ENCODE measurements at places on chromosomes 11 and 22. TPM values are rescaled to one million over a fixed set of nuclear protein-coding genes. Genes with fewer than 3 reads are reported as not detected.
A peak's percentile ranks its signal among the peaks of the same experiment; 100 is the strongest.

- no peaks in the 10 kb centered on the region for H3K27me3 ChIP-seq
- peaks cover 32% of the 10 kb centered on the region for H3K36me3 ChIP-seq
- no peaks in the 10 kb centered on the region for H3K4me1 ChIP-seq
- no peak for DNase-seq
- H3K4me3 ChIP-seq = no peak overlapping the region
These were observed 98.6 kb downstream of the YAP1 start for GRCh38 chr11:102208835-102209234.

The KRTAP5-2 gene
- not detected for total RNA-seq

DNA sequence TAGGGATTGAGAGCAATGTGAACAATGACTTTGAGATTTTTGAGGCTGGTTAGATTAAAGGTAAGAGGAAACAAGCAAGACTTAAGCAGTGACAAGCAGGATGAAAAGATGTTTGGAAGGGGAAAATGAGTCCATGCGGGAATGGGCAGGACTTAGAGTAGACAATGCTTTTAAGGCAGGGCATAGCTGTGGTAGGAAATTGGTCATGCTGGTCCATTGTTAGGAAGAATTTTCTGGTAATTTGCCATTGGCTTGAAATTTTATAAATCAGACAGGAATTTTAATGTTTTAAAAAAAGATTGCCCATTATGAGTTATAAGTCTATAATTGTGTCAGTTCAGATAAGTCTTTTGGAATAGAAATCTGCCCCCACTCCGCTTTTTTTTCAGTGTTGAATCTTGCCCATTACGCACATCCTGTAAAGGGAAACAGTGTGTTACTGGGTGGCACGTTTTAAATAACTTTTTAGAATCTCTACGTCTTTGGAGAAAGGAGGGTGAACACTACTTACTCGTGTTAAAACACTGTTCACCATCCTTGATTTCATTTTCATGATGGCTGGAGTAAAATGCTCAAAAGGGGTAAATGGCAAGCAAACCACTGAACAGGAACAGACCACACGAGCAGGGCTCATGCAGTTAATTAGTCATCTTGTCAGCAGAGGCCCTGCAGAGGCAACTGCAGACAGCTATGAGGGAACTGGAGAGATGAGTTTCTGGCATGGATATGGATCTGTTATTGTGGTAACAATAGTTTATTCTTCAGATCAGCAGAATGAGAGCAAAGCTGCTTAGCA, 25.0 kb downstream of the SWAP70 start:
- H3K27me3 ChIP-seq = no peaks in the 10 kb centered on the region
- no peak overlapping the region for H3K4me3 ChIP-seq
- no peaks in the 10 kb centered on the region for H3K36me3 ChIP-seq
- peak; percentile 63 for DNase-seq
- no peaks in the 10 kb centered on the region for H3K4me1 ChIP-seq
- H3K27ac ChIP-seq = peak overlapping the region; percentile 59

DNA sequence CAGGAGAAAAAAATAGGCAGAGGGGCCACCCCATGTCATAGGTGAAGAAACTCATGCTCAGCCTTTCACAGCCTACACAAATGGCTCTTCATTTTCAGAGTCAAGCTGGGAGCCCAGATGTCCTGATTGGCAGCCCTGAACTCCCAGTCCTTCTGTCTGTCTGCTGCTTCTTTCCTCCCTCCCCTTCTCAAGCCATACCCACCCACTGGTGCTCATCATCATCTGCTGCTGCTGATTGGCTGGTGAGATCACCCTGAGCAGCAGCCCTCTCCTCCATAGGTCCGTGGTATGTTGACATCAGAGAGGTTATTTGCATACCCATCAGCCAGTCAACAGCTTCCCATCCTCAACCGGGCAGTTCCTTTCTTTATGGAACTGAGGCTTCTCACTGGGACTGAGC, 46.1 kb upstream of the PRDM11 start:
- no peaks in the 10 kb centered on the region for H3K27me3 ChIP-seq
- H3K36me3 ChIP-seq = no peaks in the 10 kb centered on the region
- peaks cover 7% of the 10 kb centered on the region for H3K4me1 ChIP-seq
- H3K27ac ChIP-seq = no peak overlapping the region
- DNase-seq = no peak

- DNase-seq = no peak
- H3K4me1 ChIP-seq = no peaks in the 10 kb centered on the region
- no peak overlapping the region for H3K27ac ChIP-seq
- H3K4me3 ChIP-seq = no peak overlapping the region
- H3K27me3 ChIP-seq = no peaks in the 10 kb centered on the region
These were observed 8.3 kb upstream of the RCE1 start for GRCh38 chr11:66834943-66835342.

The HEPN1 gene
- total RNA-seq = not detected

The ACR gene
- not detected for total RNA-seq

The MRGPRE gene
- 1.2 TPM for total RNA-seq

GRCh38 chr22:27323661-27324060, 477.9 kb downstream of the MN1 start:
- H3K4me1 ChIP-seq = no peaks in the 10 kb centered on the region
- H3K27ac ChIP-seq = no peak overlapping the region
- H3K36me3 ChIP-seq = no peaks in the 10 kb centered on the region
- no peak for DNase-seq
- no peaks in the 10 kb centered on the region for H3K27me3 ChIP-seq
- no peak overlapping the region for H3K4me3 ChIP-seq

GRCh38 chr11:95262994-95263765, 32.2 kb upstream of the SESN3 start:
- H3K27me3 ChIP-seq = no peaks in the 10 kb centered on the region
- no peaks in the 10 kb centered on the region for H3K4me1 ChIP-seq
- no peak overlapping the region for H3K4me3 ChIP-seq

The SHISAL1 gene
- total RNA-seq = 1.8 TPM

- H3K4me3 ChIP-seq = no peak overlapping the region
- H3K27ac ChIP-seq = no peak overlapping the region
- no peaks in the 10 kb centered on the region for H3K4me1 ChIP-seq
- DNase-seq = peak; percentile 39
These were observed 17.1 kb downstream of the CXCR5 start for GRCh38 chr11:118900535-118901384.

GRCh38 chr11:129785383-129786111, 30.1 kb upstream of the TMEM45B start:
- no peaks in the 10 kb centered on the region for H3K27me3 ChIP-seq
- no peak for DNase-seq
- no peak overlapping the region for H3K4me3 ChIP-seq
- H3K4me1 ChIP-seq = no peaks in the 10 kb centered on the region
- H3K36me3 ChIP-seq = no peaks in the 10 kb centered on the region
- no peak overlapping the region for H3K27ac ChIP-seq

DNA sequence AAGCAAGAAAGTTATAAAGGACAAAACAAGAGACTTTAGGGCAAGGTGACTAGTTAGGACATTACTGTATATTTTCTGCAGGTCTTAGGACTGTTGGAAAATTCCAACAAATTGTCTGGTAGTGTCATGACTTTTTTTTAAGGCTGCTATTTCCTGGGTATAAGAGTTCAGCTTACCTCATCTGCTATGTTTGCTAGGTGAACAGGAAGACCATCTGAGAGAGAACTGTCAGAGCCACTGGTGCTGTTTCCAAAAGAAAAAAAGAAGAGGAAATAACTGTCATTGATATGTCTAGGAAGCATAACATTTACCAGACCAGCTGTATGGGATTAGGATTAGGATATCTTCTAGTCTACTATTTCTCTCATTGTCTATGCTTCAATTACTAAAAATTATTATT, 26.3 kb upstream of the MTCH2 start:
- H3K27ac ChIP-seq = no peak overlapping the region
- DNase-seq = no peak
- no peaks in the 10 kb centered on the region for H3K27me3 ChIP-seq
- H3K36me3 ChIP-seq = no peaks in the 10 kb centered on the region
- H3K4me3 ChIP-seq = no peak overlapping the region

GRCh38 chr22:36201630-36202319, at the start of gene APOL4:
Gene APOL4 (minus strand): TSS chr22:36201809. CDS start chr22:36201734, 75 bp downstream.
- no peaks in the 10 kb centered on the region for H3K36me3 ChIP-seq
- H3K27ac ChIP-seq = no peak within 1 kb of the TSS
- peaks cover 11% of the 10 kb centered on the region for H3K4me1 ChIP-seq
- no peak for DNase-seq

The PCNX3 gene
- 83.1 TPM for total RNA-seq

DNA sequence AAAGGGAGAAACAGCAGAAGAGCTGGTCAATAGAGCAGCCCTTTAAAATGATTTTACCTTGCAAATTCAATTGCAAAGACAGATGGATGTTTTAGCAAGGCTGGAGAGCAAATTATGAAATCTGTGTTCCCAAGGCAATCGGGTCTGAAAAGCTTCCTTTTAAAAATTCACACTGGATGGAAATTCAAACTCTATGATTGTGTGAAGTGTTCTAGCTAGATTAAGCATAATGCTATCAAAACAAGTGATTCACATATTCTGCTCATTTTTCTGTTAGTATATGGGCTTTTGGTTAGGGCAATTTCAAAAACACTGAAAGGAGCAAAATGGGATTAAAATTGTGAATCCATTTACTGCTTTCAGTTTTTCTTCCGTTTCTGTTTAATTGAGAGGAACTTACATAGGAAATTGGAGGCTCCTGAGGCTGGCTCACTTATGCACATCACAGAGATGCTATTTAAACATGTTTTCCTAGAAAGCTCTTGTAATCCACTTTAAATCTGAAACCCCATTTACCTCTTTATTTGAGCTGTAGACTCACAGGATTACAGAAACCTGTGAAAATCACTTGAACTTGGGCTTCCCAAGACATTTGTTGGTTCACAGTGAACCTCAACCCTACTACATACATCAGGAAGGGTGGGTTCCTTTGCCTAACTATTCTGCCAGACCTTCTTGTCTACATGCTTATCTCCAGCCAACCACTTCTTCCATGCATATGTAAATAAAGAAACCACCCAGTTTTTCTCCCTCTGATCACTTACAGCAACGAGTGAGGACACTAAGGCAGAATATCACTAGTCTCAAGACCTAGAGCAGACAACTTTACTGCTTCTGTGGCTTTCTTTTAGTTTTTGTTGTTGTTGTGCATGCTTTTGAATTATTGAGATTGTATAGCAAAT, 201.9 kb upstream of the PITPNB start:
- H3K4me1 ChIP-seq = no peaks in the 10 kb centered on the region
- no peaks in the 10 kb centered on the region for H3K36me3 ChIP-seq
- H3K27ac ChIP-seq = no peak overlapping the region
- H3K27me3 ChIP-seq = no peaks in the 10 kb centered on the region

- no peaks in the 10 kb centered on the region for H3K36me3 ChIP-seq
- DNase-seq = no peak
- H3K27me3 ChIP-seq = no peaks in the 10 kb centered on the region
- no peak overlapping the region for H3K4me3 ChIP-seq
- H3K4me1 ChIP-seq = no peaks in the 10 kb centered on the region
These were observed 26.5 kb downstream of the DAGLA start for GRCh38 chr11:61706452-61707400.

The FREY1 gene
- not detected for total RNA-seq

DNA sequence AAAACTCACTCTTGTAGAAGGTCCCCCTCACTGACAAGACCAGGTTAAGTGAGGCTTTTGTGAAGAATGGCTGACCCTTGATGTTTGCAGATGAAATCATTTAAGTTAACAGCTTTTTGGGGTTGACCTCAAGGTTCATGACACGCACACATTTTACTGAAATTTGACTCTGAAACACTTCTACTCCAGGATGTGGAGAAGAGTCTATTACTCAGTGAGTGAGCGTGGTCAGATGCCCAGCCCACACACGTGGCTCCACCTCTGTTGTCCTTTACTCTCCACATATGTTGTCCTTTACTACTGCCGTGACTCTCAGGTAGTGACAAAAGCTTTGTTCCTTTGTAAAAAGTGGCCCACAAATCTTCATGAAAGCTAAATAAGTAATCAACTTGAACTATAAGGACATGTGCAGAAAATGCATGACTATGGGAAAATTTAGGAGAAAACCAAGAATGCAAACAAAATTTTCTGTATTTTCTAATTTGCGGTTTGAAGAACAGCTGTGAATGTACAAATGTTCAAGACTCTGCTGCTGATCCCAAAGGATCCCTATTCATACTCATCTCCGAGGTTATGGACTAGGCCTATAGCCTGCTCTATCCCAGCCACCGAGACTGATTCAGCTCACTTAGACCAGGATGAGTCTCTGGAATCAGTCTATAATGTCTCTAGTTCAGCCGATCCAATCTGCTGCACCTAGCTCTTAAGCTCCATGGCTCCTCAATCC, 22.4 kb downstream of the XRRA1 start:
- no peaks in the 10 kb centered on the region for H3K4me1 ChIP-seq
- DNase-seq = no peak
- no peak overlapping the region for H3K4me3 ChIP-seq

The APOA4 gene
- total RNA-seq = 10,211 TPM

- H3K4me1 ChIP-seq = no peaks in the 10 kb centered on the region
- no peak overlapping the region for H3K4me3 ChIP-seq
- no peak for DNase-seq
- no peak overlapping the region for H3K27ac ChIP-seq
These were observed 27.8 kb upstream of the THY1 start for GRCh38 chr11:119450590-119451326.

The FGF3 gene
- not detected for total RNA-seq
